ENCODE measurements at places on chromosomes 6 and 20.

- DNase-seq = no peak
Measured at GRCh38 chr20:57618091-57618763, 2.0 kb downstream of the ZBP1 start.

DNA sequence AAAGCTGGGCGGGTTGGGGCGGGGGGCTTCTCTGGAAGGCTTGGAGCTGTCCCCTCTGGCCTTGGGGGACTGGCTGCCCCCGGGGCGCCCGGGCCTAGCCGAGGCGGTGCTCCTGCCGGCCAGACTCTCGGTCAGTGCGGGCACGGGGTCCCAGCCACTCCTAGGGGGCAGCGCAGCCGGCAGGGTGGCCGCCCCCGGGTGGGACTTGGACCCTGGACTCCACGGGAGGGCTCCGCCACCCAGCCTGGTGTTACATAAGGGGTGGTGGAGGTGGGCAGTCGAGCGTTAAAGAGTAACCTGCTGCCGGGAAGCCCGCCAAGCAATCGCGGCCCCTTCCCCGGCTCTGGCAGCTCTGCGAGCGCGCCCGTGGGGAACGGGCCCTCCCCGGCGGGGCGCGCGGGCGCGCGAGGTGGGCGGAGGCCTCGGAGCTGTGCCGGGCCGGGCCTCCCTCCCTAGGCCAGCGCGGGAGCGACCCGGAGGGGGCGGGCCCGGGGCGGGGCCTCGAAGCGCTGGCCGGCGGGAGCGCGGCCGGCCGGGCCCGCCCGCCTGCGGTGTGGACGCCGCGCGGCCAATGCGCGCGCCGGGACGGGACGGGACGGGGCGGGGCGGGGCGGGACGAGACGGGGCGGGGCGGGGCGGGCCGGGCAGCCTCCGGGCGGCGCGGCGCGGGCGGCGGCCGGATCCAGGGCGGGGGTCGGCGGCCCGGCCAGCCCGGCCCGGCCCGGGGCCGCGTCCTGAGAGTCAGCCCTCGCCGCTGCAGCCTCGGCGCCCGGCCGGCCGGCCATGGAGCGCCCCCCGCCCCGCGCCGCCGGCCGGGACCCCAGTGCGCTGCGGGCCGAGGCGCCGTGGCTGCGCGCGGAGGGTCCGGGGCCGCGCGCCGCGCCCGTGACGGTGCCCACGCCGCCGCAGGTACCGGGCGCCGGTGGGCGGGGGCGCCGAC, at the start of gene SLC2A4RG:
Gene SLC2A4RG (plus strand): TSS at position 647 of the 940 bp plus-strand sequence. CDS start 137 bp downstream, at position 784.
- no peak for DNase-seq

GRCh38 chr6:21586740-21587178, 6.8 kb upstream of the SOX4 start:
- DNase-seq = no peak

DNA sequence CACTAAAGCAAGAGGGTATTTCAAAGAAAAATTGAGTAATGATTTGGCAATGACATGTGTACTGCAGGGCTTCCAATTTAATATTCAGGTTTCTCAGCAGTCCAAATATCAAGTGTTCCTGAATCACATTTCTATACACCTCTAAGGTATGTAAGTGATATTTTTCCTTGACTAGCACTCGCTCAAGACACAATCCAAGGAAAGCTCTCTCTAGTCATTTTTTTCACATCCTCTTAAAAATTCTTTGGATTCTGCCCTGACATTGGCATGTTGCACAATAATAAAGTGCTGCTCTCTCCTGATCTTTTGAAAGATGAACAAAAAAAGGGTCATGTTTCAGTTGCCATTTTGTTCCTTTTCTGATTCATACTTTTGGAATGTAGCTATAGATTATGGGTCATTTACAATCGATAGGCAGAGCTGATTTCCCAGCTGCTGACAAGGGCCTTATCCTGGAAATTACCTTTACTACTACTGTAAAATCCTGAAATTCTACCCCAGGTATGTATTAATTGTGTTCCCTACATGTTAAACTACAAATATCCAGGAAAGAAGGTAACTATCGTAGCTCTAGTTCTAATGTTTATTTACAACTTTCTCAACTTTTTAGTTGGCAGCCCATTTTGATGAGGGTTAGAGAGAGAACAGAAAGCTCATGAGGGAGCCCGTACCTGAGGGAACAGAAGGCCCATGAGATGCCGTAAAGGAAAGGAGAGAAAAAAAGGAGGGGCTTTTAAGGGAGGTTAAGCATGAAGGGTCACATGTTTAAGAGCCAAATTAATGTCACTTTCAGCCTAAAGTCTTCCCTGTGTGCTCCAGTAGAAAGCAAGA, 22.2 kb upstream of the ADGRG6 start:
- no peak for DNase-seq

DNA sequence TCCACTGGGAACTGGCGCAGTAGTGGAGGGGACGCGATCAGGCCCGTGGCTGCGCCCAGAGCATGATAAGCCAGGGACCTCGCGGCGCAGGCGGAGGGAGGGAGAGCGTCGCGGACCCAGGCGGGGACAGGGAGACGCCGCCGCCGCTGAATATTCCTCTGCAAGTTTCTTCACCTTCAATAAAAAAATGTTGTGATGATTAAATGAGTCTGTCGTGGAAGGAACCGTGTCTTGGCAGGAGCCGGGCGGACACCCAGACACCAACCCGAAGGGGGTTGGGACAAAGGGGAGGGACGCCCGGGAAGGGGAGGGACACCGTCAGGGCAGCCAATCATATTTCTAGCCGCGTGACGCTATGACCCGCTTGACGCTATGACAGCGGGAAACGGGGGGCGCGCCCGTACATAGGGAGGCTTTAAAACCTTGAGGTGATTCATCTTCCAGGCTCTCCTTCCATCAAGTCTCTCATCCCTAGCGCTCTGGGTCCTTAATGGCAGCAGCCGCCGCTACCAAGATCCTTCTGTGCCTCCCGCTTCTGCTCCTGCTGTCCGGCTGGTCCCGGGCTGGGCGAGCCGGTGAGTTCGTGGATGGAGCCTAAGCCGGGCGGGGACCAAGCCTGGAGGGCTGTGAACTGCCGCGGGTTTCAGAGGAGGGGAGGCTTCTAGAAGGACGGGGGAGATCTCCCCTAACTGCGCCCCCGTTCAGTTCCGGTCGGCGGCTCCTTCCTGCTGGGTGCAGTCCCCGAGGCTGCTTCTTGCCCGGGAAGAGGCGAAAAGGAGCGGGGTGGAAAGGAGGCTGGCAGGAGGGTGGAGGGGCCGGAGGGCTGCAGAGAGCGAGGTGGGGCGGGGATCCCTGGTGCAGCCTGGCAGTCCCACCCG, at the start of gene ULBP2:
Gene ULBP2 (plus strand): TSS at position 432 of the 878 bp plus-strand sequence. CDS start 59 bp downstream, at position 491.
- DNase-seq = peak; percentile 83

DNA sequence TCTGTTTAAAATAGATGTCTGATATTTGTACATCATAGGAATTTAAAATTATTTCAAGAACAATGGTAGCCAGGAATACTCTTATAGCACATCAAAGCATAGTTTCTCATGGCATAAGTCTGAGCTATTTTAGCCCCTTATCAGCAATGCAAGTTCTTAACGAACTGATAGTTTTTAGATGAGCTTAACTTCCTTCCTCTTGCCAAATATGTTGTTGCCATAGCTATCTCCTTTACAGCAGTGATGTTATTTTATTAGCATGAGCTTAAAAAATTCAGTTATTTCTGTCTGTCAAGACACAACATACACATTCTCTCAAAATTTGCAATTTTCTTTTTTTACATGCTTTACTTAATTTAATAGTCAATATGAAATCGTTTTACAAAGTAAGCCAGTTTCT, 867.2 kb downstream of the PHF3 start:
- DNase-seq = no peak

- DNase-seq = no peak
Measured at GRCh38 chr6:156618600-156619205, 158.5 kb upstream of the ARID1B start.

DNA sequence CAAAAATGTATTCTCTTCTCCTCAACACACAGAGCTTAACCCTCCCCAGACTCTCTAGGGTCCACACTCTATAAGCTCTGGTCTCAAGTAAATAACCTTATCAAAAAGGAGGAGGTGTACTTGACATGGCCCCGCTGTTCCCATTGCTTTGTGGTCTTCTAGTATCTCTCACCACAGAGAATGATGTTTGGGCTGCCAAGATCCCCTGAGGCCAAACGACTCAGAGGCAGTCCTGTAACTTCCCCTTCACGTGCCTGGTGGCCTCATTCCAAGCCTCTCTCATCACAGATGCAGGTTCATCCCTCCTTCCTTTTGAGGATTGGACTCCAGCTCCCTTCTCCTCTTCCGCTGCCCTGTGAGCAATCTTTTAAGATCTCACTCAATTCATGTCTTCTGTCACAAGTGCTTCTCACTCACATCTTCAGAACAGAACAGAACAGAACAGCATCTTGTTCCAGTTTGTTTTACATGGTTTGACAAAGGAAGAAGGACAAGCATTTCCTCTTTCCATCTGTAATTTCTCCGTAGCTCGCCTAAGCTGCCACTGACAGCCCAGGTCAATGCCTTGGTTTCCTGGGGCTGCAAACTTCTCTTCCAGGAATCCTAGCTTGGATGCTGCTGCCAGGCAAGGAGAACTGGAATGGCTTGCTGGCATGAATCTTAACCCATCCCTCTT, 541.5 kb downstream of the CD83 start:
- no peak for DNase-seq

Data from central memory CD8-positive, alpha-beta T cell (primary cell).